ENCODE measurements at places on chromosomes 2 and 18.

GRCh38 chr2:201260302-201260800, at the start of gene CASP8:
CASP8 (plus strand) TSS chr2:201260536; CDS start chr2:201266487, 5,951 bp downstream.
- peak; percentile 48 for DNase-seq

- no peak for DNase-seq
Observed at GRCh38 chr2:45833968-45834344, 182.5 kb downstream of the PRKCE start.

- no peak for DNase-seq
Observed at GRCh38 chr18:74745633-74746403, 148.1 kb downstream of the ZNF407 start.

GRCh38 chr2:216029416-216030129, 16.2 kb upstream of the MREG start:
- no peak for DNase-seq

DNA sequence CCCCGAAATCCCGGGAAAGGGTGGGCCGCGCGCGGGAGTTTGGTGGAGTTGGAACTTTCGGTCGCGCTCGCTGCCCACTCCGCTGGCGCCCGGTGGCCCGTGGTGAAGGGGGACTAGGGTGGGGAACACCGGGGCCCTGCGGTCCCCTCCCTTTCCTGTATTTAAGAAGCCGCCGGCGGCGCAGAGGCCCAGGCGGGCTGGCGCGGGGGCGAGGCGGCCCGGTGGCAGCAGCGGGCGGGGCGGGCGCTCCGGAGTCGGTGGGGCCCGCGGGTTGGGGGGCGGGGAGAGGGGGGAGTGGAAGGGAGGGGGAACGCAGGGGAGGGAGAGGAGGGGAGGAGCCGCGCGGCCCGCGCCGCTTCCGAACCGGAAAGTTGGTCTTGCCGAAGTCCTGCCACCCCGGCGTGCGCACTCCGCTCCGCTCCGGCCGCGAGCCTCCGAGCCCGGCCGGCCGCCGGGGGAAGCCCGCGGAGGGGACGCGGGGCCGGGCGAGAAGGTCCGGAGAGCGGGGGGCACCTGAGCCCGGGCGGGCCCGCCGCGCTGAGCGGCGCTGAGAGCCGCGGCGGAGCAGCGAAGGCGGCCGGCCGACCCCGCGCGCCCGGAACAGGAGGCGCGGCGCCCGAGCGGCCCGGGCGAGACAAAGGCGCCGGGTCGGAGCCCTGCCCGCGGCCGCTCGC, 425 bp upstream of the SALL3 start:
- no peak for DNase-seq

- DNase-seq: no peak
Observed at GRCh38 chr18:47248115-47248603, 3.3 kb downstream of the SKOR2 start.

- no peak for DNase-seq
Observed at GRCh38 chr2:159904959-159905305, 106.9 kb upstream of the CD302 start.

GRCh38 chr2:237306787-237307170, 107.2 kb downstream of the COL6A3 start:
- DNase-seq: no peak

- DNase-seq: no peak
Observed at GRCh38 chr18:40875101-40875615, 1079.9 kb upstream of the PIK3C3 start.

GRCh38 chr2:142868229-142868762, 9.2 kb upstream of the KYNU start:
- no peak for DNase-seq

- DNase-seq: no peak
Observed at GRCh38 chr2:119494163-119494790, 30.0 kb downstream of the SCTR start.

DNA sequence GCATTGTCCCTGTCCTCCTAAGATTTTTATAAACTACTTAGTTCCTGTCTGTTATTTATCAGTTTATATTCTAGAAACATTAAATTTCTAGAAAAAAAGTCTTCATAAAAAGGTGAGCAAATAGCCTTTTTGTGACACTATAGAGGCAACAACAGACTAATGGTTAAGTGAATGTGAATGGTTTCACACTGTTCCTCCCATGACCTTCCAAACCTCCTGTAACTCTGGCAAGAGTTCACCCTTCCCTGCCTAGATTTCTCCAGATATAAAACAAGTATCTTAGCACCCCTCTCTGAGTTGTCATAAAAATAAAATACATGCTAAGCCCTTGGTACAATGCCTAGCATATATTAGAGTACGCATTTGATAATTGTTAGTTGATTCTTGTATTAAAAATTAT, 29.2 kb downstream of the COBLL1 start:
- DNase-seq: no peak

GRCh38 chr2:236689393-236689700, 119.7 kb downstream of the ACKR3 start:
- no peak for DNase-seq

DNA sequence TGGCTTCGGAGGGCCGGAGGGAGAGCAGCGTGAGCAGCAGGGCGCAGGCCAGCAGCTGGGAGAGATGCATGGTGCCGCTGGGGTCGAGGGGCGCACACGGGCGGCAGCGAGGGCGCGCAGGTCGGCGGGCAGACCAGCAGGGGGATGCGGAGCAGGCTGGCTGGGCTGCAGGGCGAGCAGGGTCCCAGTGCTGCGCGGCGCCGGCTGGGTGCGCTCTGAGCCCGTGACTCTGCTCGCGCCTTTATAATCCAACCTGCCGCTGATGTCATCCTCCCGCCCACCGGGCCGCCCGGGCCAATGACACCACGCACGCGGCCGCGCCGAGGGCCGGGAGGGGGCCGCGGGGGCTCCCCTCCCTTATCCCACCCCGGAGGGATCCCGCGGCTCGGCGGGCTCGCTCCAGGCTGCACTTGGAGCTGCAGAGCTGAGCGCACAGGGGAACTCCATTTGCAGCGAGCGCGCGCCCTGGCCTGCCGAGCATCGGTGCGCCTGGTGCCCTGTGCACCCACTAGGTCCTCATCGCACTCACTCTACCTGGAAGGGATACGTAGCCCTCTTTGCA, at the start of gene NPPC:
TSS of gene NPPC (minus strand) at position 217 of the 562 bp plus-strand sequence. CDS start at position 70, 147 bp downstream.
- DNase-seq: peak; percentile 73

DNA sequence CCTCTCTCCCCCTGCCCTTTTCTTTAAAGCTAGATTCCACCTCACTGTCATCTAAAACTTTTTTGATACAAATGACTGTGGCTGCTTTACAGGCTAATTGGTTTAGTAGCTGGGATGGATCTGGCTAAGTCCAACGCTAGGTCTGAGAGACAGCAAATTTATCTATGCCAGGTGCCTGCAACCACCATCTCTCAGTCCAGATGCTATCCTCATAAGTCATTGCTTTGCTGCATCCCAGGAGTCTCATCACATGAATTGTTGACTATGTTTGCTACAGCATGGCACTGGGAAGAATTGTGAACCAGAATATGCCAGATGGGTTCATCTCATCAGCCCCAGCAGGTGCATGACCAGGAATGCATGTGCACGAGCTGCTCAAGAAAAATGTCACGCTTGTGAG, 100.0 kb upstream of the PID1 start:
- DNase-seq: no peak

DNA sequence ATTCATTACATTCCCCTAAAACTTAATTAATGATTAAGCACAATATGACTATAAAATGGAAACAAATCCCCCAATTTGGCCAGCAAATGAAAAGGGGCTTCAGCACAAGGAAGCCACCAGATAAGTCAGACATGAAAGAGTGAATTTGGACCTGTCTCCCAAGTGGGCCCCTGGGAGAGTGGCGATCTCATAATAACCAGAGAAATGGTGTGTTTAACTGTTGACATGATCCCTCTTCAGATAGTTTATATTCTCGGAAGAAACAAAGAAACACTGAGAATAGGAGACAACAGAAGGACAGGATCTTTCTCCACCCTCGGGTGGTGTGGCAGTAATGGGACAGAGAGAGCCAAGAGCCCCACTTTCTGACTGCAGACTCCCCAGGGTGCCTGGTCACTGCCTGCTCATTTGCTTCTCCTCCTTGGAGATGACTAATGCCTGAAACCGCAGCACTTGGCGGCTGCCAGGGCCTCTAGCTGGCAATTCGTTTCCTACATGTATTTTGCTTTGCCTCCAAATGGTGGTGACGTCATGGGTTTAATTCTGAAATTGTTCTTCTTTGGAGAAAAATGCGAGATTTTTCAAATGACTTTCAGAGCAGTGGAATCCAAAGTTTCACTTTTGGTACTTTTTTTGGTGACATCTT, 46.4 kb upstream of the SPP2 start:
- peak; percentile 36 for DNase-seq

GRCh38 chr2:194925742-194926141, 731.3 kb upstream of the SLC39A10 start:
- DNase-seq: no peak

DNA sequence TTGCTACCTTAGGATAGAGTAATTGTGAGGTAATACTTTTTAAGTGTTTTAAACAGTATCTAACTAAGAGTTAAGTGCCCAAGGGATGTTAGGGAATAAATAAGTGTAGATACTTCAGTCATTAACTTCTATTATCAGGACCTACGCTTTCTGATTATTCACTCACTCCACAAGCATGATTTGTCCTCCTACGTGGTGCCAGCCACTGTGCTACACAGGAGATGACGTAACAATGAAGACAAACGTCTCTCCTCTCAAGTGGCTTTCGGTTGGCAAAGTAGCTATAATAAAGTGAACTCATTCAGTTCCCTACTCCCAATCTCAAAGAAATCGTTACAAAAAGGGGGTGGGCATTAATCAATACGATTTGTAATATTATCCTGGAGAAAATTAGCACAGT, 100.9 kb upstream of the SETBP1 start:
- DNase-seq: no peak

DNA sequence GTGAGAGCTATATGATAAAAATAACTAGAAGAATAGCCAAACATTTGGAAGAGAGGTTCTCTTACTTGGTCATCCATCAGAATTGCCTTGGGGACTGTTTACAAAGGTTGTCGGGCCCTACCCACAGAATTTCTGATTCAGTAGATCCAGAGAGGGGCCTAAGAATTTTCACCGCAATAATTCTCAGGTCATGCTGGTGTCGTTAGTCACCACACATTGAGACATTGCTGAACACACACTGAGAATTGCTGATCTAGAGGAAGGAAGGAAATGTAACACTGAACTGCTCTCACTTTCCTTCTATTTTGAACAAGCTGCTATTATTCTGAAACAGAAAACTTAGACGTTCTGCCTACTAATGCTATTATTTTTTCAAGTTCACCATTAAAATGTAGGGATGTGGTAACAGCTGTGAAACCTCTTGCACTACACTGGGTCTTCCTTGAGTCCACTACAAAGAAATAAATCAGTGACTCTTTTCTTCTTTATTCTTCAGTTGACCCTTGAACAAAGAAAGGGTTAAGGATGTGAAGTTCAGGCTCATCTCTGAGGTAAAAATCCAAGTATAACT, 491.3 kb downstream of the DPP10 start:
- no peak for DNase-seq

- DNase-seq: no peak
Observed at GRCh38 chr18:8379187-8379941, 229.9 kb upstream of the RAB12 start.

Measured in stimulated activated CD4-positive, alpha-beta T cell treated with anti-CD3 and anti-CD28 coated beads, Interleukin-2, amount 100 ng/mL, for 24 hours (primary cell).